BJ (cell line): ENCODE measurements at places on chromosomes 12 and 14.

DNA sequence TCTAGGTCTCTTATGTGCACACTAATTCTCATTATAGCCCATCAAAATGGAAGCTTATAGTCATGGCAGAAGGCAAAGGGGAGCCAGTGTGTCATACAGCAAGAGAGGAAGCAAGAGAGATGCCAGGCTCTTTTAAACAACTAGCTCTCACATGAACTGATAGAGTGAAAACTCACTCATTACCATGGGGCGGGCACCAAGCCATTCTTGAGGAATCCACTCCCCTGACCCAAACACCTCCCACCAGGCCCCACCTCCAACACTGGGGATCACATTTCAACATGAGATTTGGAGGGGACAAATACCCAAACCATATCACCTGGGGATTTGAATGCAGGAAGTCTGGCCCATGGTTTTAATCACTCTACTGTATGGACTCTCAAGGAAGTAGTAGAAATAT is 36.9 kb upstream of the CRACR2A start:
- DNase-seq, result no peak

DNA sequence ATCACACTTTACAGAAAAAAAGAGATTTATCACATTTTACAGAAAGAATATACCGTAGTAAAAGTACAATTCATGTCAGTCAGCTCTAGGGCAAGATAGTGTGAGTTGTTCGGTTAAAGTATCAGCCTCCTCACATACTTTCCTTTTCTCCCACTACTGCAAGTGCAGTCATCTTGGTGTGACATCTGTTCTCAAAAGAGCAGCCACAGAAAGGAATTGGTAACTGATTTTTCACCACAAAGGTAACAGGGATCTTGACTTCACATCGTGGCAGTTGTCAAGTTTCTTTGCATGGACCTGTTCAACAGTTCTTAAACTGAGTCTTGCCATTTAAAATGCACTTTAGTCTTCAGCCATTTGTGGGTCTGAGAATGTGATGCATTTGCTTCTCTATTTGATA is 5.0 kb upstream of the E2F7 start:
- DNase-seq, result no peak

GRCh38 chr12:128660532-128661225 is 163.1 kb downstream of the SLC15A4 start:
- DNase-seq, result no peak

GRCh38 chr12:28899951-28900350 is 249.1 kb upstream of the FAR2 start:
- DNase-seq, result peak; percentile 95

DNA sequence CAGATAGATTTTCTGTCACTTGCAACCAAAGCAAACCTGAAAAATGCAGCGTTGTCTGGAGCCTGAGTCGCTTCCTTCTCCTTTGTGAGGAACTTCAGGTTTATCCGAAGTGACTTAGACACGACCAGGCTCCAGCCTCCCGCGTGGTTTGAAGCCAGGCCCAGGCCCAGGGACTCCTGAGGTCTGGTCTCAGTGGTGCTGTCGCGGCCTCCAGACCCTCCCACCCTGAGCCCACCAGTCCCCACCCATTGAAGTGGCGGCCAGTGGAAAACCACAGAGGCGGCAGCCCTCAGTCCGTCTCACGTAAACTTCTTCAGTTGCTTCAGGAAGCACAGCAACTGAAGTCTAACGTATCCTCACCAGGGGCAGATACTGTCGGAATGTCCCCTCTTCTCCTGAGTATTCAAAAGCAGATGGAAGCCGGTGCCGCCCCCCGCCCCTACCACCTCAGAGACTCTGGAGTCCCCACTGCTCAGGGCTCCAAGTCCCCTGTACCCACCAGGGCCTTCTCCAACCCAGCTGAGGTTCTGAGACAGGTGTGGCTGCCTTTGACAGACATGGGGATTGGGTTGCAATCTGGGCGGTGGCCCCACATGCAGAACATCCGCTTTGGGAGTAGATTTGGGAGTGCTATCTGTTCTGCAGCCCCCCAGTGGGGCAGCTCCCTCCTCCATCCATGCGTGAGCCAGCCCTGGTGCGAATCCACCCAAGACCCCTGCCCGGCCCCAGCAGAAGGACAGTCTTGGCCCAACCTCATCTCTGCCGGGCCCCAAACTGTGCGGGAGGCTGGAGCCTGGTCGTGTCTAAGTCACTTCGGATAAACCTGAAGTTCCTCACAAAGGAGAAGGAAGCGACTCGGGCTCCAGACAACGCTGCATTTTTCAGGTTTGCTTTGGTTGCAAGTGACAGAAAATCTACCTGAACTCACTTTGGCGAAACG is 26.6 kb upstream of the GALNT9 start:
- DNase-seq, result no peak

DNA sequence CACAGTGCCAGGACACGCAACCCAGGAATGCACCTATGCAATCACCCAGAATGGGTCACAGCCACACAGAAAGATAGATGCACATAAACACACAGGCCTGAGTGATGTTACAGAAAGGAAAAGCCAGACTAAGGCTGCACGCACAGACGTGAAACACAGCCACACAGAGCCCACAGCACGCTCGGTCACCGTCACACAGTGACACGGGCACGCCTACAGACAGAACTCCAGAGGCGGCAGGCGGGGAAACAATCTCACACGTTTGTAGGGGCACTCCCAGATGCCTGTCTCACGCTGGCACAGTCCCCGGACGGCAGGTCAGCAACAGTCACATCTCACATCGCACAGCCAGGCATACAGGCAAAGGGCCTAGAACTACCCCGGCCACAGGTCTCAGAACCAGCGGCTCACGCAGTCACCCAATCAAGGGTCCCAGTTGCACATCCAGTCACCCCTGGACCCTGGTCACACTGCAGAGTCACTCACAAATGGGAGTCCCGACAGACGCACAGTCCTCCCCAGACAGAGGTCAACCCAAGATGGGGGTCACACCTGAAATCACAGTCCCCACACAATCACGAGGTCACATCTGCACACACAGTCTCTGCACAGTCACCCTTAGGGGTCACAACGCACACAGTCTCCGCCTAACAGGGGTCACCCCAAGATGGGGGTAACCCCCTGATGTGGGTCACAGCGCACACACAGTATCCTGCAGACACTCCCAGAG is 790 bp downstream of the SSH1 start:
- peak; percentile 56 for DNase-seq

DNA sequence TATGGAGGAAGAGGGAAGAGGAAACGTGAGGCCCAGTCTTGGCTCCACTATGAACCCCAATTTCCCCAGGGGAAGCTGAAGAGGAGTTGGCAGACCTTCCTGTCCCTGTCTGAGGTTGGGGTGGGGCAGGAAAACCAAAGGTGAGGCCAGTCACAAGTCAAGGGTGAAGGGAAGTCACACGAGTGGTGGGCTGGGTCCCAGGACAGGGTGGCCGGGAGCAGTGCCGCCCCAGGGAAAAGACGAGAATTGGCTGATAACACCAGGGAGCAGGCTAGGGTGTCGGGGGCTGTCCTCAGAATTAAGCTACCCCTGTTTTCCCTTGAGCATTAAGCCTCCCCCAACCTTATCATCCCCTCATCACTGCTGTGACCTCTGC is 3.1 kb downstream of the VDR start:
- DNase-seq, result no peak

DNA sequence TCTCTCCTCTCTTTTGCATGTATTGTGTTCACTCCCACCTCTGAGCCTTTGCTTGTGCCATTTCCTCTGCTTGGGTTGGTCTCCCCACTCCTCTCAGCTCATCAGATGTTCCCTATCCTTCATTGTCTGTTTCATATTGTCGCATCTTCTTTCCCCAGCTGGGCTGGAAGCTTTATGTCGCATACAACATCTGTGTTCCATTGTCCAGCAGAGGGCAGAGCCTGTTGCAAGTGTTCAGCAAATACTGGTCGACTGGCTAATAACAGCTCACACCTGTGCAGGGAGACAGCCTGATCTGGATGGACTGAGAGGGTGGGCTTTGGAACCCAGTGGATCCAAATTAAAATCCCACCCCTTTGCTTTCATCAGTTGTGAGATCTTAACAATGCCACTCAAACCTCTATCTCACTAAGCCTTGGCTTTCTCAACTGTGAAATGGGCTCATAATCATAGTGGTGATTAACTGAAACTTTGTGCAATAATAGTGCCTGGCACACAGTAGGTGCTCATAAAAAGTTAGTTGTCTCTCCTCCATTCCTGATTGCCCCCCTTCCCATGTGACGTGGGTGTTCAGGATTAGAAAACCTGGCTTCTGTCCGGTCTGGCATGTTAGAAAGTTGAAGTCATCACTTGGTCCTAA is 75.8 kb downstream of the RIN3 start:
- DNase-seq, result no peak
